Activated CD4-positive, alpha-beta T cell treated with anti-CD3 and anti-CD28 coated beads, Interleukin-2, Interleukin-4, amounts not matched to agents 100 ng/mL and 50 ng/mL, durations not matched to agents 16 hours and 8 hours (primary cell): ENCODE measurements at places on chromosomes 7 and 10.

DNA sequence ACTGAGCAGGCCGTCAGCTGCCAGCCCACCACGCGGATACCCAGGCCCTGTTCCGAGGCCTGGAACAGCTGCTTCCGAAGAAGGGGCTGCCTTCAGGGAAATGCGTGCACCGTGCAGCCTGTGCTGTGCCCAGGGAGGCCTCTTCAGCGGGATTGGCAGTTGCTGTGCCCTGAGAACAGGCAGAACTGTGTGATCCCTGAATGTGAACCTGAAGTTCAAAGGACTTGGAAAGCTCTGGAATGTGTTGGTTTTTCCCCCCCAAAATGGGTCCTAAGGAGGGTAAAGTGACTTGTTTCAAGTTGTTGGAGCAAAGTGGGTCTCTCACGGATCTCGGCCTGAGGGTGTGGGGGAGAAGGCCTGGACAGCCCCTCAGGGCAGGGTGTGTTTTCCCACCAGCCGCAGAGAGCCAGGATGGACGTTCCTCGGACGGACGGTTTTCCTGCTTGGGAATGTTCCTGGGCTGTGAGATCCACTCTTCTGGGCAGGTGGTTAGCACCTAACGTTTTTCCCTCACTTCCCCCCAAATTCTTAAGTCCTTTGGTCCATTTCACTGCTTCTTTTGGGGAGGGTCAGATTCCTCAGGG, 2.1 kb downstream of the SPRN start:
- DNase-seq, result no peak

DNA sequence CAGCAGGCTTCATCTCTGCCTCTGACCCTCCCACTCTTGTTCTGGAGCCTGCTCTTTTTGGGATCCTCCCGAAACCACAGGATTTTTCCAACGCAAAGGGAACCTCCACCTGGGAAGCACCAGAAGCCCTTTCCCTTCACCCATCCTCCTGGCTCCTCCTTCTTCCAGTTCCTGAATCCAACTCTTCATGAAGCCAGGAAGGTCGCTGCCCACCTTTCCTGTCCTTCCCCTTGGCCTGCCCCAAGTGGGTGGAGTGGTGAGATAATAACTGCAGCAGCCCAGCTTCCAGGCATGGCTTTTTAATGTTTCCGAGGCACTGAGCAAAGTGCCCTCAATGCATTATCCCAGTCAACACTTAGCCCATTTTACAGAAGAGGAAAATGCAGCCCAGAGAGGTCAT, 70.8 kb upstream of the EEPD1 start:
- DNase-seq, result no peak

GRCh38 chr10:7432884-7433726, 22.3 kb upstream of the SFMBT2 start:
- DNase-seq, result no peak

- no peak for DNase-seq
Observed at GRCh38 chr7:157514306-157514705, 177.5 kb downstream of the DNAJB6 start.

GRCh38 chr7:96786261-96786997, 76.8 kb upstream of the SEM1 start:
- no peak for DNase-seq

DNA sequence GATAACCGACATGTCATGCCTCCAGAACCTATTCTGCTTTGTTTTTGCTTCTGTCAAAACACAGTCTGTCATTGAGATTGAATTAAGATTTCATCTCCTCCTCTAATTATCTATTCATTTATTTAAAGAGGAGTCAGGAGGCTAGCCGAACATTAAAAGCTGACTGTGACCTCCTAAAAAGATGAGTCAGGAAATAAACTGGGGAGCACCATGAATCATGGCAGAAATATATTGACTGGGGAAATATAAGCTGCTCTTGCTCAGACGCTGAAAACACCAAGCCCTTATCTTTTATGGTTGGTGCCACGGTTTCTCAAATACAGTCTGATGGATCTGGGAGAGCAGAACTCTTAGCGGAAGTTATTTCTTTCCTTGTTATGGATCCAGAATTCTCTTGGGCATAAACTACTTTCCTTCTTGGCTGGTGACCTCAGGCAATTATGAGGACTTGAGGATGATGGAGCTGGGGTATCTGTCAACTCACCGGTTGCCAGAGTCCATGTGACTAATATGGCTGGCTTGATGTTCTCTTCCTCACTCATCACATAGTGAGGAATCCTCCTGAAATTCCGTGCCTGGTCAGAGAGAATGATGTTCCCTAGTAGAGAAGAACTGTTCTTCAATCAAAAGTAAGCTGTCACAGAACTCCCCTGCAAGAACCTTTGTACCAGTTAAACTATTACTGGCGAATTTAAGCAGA, 307.6 kb upstream of the PHYHIPL start:
- DNase-seq, result no peak

DNA sequence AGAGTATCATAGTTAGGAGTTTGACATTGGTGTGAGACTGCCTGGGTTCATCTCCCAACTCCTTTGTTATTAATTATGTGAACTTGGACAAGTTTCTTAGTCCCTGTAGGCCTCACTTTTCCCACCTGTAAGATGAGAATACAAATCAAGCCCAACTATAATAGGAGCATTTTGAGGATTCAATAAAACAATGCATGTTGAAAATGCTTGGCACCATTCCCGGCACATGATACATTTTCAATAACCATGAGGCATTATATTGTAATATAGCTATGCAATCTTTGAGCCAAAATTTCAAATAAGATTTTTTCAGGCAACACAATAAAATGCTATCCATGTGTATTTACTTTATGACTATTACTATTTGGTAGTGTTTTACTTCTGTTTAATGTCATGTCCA, 229.0 kb upstream of the SP4 start:
- DNase-seq, result no peak
